ENCODE measurements at places on chromosomes 16 and 17.

- peak; percentile 61 for DNase-seq
Observed at GRCh38 chr17:81711814-81712467, at the start of gene SLC25A10. Gene SLC25A10 (plus strand): TSS chr17:81712284. CDS start chr17:81712427, 143 bp downstream.

- DNase-seq, result no peak
Observed at GRCh38 chr17:45322168-45322567, 5.3 kb upstream of the MAP3K14 start.

DNA sequence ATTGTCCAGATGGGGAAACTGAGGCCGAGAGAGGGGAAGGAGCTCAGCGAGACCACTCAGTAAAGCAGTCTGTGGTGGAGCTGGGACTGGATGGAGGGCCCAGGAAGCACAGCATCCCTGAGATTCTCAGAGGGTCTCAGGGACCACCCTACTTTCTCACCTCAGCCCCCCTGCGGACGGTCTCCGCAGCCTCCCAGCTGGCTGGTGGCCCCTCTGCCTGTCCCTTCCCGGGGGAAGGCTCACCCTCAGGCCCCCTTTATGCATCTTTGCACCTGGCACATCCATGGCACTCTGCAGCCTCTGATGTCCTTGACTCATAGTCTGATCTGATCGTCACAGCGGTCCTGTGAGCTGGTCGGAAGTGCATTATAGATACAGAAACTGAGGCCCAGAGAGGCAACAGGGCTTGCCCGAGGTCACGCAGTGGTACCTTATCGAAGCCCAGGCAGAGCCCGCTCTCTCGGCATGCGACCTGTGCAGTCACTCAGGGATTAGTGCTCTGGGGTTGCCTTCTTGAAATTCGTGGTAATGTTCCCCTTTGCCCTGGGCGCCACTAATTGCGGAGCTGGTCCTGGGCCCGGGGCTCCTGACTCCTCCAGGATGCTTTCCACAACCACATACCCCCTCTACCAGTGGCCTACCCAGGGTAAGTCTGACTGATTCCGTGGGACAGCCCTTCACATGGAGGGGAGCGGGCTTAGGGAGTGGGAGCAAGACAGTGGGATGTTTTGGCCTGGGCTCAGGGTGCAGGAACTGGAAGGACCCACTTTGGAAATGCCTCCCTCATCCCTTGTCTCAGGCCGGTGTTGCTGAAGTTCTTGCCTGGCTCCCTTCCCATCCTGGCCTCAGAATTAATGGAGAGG is 24.4 kb downstream of the RAB11FIP4 start:
- no peak for DNase-seq

DNA sequence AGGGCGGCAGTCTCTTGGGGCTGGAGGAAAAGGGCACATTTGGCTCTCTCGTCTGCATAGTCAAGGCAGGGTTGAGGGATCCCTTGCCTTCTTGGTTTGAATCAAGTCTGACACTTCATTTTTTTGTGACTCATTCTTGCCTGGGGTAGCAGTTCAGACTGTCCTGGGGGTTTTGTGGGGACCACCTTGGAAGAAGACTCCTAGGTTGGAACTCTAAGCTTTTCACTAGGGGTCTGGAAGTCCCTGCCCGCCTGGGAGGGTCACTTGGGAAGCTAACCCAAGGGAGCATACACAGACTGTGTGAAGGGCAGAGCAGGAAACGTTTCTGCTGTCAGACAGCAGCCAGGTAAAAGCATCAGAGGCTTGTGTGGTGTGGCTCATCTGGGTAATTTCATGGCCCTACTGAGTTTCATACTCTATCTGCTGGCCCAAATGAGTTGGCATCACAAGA is 11.3 kb downstream of the YPEL2 start:
- peak; percentile 54 for DNase-seq

DNA sequence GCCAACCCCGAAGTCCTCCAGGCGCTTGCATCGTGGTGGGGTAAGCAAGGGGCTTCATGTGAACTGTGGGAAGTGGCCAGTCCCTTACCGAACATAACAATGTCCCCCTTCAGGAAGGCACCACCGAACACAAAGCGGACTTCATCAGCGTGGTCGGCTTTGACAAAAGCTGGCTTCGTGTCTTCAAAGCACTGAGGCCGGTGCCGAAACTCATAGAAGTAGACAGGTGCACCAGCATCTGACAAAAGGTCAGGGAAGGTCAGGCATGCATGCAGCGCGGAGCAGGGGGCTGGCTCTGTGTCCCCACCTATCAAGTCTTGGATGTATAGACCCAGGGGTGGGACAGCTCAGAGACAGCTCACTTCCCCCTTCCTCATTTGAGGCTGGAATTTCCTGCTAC is 16.6 kb upstream of the CES1 start:
- no peak for DNase-seq

- DNase-seq, result no peak
Observed at GRCh38 chr16:77564791-77565390, 130.1 kb upstream of the ADAMTS18 start.

DNA sequence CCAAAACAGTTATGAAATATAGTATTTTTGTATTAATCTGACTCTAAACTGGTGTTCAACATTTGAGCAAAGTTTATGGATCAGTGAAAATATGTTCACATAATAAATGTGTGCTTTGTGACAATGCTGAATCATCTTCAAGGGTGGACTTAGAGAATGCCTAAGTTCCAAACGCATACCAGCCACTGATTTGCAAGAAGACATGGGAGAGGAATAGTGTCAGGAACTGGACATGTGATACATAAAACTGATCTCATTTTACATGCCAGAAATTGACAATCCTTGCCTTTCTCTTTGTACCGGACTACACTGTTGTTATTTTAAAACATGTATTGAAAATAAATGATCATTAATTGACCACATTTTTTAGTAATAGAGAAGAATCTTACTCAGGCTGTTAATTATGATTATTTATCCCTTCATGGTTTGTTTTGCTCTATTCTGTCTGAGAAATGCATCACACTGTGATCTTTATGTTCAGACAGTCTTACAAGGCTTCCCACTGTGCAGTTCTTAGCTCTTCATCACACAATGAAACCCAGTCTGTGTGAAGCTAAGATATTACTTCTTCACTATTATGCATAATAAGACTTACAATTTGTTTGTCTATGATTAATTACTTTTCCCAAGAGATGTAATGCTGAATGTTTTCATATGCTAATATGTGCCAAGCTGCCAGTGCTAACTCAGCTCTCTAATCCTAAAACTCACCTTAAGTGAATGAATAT is 1180.6 kb upstream of the CDH8 start:
- DNase-seq, result no peak

DNA sequence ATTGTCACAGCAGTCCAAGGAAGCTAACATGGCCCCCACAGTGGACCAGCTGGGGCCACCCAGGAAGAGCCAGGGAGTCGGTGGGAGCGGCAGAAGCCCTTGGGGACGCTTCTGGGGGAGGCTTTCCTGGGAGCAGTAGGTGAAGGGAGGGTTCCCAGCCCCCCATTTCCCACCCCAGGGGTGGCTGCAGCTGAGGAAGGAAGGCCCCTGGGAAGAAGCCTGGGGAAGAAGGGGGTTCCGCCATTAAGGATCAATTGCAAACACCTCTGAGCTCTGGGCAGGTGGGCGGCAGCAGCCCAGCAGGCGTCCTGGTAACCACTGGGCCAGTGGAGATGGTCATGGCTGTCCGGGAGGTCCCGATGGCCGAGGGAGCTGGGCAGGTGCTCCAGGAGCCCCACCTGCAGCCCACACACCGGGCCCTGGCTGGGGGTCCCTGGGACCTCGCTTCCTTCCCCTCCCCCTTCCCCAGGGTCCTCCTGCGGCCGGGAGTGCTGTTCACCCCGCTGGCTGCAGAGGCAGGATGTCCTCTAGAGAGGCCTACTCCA is 592 bp upstream of the PERCC1 start:
- DNase-seq, result no peak

DNA sequence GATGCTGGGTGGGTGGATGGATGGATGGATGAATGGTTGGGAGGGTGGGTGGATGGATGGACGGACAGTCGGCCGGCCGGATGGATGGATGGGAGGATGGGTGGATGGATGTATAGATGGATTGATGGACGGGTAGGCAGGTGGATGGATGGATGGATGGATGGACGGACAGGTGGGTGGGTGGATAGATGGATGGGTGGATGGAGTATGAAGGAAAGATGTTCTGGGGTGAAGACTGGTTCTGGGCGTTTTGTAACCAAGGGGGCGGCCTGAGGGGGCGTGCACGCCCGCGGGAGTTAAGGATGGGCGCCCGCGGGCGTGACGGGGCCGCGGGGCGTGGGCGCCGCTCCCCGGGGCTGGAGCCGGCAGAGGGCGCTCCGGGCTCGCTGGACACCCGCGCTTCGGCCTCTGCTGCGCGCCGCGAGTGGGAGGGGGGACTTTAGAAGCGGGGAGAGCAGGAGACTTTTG is at the start of gene NECAB2:
NECAB2 (plus strand) TSS at position 407 of the 468 bp plus-strand sequence. CDS start 405 bp downstream, outside the sequence.
- DNase-seq, result no peak

GRCh38 chr17:63096426-63096825 is 130.4 kb downstream of the TANC2 start:
- DNase-seq, result no peak

GRCh38 chr17:50375858-50376538 is 3.0 kb downstream of the EME1 start:
- DNase-seq, result no peak

GRCh38 chr16:11393861-11394592 is 48.8 kb downstream of the RMI2 start:
- DNase-seq, result no peak

- no peak for DNase-seq
Observed at GRCh38 chr16:8572063-8572918, 18.0 kb downstream of the TMEM114 start.

GRCh38 chr16:67342616-67343015 is 16.0 kb downstream of the LRRC36 start:
- no peak for DNase-seq

GRCh38 chr17:45234641-45235415 is 13.1 kb downstream of the FMNL1 start:
- no peak for DNase-seq

DNA sequence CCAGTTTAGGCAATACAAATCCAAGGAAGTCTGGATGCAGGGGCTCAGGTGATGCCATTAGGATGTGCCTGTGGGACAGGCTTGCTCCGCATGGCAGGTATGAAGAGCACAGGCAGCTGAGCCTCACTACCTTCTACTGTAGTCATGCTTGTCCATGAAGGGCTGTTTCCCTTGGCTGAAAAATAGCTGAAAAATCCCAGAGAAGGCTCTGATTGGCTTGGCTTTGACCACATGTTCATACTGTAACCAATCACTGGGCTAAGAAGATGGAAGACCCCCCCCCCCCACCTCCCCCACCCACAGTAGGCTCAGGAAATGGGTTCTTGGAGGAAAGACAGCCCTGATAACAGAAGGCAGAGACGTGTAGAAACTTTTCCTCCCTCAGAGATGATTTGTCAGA is 66.5 kb upstream of the LGALS9 start:
- DNase-seq, result no peak

DNA sequence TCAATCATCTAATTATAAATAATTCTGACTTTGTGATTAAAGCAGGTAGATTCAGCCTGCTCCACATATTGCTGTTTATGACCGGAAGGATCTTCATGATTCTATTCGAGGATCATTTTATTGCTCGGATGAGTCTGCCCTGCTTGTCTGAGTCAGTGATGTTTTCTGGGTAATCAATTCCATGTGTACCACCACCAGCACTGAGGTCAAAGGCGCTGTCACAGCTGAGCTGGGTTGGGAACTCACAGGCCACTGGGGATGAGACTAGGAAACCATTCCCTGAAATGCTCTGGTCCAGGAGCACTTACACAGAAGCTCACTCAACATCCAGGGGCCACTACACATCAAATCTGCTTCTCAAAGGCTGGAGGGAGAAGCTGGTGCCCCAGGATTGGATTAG is 30.4 kb upstream of the ERN1 start:
- DNase-seq, result no peak

DNA sequence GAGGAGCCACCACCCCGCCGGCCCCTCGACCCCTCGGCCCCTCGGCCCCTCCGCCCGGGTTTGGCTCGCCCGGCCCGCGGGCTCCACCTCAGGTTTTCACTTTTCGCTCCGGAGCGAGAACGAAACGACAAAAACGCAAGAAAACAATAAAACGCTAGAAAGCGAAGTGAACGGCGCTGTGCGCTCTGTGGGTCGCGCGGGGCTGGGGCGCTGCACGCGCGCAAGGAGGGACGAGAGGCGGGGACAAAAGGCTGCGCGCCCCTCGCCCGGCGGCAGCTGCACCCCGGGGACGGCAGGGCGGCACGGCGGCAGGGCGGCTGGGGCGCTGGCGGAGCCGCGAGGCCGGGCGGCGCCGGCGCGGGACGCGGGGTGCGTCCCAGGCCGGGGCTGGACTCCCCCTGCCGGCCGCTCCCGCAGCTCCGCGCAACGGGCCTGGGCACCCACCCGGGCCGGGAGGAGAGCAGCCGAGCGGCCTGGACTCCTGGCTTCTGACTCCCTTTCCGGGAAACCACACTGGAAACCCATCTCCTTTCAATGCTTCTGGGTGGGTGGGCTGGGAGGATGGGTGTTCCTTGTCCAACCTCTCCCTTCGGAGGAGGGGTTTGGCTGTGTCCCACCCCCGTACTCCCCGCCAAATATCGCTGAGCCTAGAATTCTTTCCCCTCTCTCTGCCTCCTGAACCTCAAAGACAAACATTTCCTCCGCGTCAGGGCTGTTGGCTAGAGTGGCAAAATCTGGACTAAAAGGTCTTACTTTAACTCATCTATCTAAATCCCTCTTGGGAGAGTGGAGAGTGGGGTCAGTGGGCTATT is 9.9 kb downstream of the TBX2 start:
- peak; percentile 17 for DNase-seq

DNA sequence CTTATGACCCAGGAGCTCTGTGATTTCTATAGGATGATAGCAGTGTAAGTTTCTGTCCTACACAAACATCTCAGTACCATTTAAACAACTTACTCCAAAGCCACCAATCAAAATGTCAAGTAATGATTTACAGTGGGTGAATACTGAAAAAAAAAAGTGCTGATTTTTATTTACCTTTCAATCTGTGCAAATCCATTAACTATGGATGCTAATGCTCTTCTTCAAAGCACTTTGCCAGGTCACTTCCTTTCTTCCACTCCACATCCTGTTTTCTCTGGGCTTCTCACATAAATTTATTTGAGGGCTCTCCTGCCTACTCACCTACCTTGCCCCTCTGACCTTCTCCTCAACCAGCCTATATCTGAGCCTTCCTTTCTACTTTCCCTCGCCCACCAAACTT is 101.6 kb downstream of the SKAP1 start:
- no peak for DNase-seq

- no peak for DNase-seq
Observed at GRCh38 chr17:78988152-78988551, 8.4 kb upstream of the LGALS3BP start.

- no peak for DNase-seq
Observed at GRCh38 chr17:47218896-47219430, 9.8 kb downstream of the MYL4 start.

DNA sequence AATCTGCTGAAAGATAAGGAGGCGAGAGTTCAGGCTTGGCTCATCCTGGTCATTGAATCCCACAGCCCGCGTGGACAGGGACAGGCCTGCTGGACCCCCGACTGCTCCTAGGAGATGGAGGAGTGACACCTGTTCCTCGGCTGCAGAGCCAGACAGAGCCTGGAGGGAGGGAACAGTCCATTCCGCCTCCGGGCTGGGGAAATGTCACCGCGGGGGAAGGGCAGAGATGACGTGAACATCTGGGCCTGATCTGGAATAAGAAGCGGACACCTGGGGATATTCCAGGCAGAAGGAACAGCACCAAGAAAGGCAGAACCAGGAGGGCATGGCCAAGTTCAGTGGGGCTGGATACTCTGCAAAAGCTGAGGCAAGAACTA is 1.5 kb downstream of the ZNF747 start:
- DNase-seq, result no peak

- DNase-seq, result no peak
Observed at GRCh38 chr16:58329135-58329534, 34.3 kb upstream of the PRSS54 start.

- DNase-seq, result peak; percentile 69
Observed at GRCh38 chr17:49567871-49568694, 7.6 kb upstream of the NXPH3 start.

Data from T-helper 1 cell (primary cell).